ENCODE measurements at places on chromosomes 16 and 17.
A peak's percentile ranks its signal among the peaks of the same experiment; 100 is the strongest.

GRCh38 chr17:71067669-71068407, 898.5 kb downstream of the KCNJ2 start:
- DNase-seq, result no peak

- peak; percentile 90 for DNase-seq
Measured at GRCh38 chr16:68529931-68530701, 9.0 kb upstream of the ZFP90 start.

DNA sequence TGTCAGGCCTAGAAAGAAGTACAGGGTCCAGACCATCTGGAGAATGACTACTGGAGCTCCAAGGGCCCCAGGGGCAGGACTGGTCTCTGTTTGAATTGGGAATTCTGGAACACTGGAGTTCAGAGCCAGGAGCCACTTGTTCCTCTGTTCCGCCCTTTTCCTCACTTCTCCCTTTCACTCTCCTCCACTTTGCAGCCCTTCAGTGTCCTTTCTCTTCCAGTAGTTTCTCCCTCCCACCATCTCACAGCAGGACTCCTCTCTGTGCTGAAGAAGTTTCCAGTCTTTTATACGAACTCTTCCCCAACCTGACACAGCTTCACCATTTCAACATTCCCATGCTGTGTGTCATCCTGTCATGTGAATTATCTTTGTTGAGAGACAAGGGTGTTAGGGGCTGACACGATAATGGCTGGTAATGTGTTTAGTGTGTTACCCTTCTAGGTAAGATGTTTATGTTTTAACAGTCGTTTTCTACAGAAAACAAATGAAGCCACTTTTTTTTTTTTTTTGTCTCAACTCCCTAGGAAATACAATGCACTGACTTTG, 180.3 kb upstream of the MYOCD start:
- no peak for DNase-seq

DNA sequence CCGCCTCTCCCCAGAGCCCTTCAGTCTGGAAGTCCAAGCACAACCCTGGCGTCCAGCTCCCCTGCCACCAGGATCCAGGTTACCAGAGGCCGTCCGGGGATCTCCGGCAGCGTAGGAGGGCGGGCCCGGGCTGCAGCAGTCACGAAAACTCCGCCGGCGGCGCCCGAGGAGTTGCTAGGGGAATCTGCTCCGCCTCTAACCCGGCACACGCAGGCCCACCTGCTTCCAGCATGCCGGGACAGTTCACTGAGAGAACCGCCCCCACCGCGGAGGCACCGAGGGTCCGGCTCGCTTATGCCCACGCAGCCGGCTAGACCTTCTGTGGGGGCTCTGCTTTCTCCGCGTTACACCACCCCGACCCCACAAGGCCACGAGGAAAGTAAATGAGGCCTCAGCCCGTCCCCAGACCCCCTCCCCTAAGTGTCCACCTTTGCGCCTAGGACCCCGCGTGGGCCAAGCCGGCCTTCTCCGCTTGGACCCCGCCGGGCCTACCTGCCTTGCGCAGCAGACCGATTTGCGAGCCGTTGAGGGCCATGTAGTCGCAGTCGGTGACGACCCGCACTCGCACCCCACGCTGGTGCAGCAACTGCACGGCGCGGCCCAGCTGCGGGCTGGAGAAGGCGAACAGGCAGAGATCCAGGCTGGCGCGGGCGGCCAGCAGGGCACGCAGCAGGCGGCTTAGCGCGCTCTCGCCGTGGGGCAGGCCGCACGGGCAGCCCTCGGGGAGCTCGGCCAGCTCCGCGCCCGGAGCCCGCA, 587 bp downstream of the PLD6 start:
- DNase-seq, result peak; percentile 80

GRCh38 chr16:57514791-57515600, 21.4 kb downstream of the CCDC102A start:
- no peak for DNase-seq

DNA sequence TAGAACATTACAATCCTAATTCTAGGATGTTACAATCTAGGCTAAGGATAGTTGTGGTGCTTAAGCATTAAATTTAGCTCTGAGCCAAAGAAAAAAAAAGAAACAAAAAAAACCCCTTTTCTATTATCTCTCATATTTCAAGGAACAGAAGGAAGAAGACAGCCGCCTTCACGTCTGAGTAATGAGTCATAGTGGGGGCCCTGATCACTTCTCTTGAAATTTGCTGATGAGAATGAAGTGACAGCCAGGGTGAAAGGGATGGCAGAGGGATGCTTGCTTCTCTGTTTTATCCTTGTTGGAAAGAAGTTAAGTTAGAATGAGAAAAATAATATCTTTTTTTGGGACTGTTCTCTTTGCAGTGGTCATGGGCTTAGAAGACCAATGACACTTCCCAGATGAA, 82.6 kb upstream of the MPHOSPH6 start:
- DNase-seq, result no peak

DNA sequence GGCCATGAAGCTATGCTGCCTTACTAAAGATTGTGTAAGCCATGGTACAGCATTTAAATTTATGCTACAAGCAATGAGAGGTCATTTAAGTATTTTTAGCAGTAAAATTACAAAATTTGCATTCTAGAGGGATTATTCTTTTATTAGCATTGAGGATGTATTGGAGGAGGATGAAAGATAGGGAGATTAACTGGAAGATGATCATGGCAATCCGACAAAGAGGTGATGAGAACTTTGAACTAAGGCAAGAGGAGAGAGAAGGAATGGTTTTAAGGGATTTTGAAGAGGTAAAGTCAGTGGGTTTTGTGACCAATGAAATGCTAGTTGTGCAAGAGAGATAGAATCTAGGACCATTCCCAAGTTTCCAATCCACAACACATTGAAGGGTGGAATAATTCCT, 129.9 kb downstream of the SNX11 start:
- no peak for DNase-seq

DNA sequence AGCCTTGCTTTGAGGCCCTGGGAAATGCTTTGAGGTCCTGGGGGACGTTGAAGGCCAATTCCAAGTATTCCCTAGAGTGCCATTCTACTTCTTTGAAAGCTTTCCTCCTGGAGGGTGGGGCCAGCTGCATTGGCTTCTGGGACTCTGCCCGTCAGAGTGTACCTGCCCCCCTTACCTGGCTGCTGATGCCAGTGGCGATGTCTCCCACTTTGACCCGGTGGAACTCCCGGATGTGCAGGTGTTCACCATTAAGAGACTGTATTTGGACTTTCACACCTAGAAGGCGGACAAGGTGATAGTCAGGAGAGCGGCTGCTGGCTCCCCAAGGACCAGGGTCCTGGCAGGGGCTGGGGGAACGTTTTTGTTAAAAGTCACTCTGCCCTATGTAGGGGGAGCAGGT, 3.1 kb upstream of the SPATA32 start:
- no peak for DNase-seq

DNA sequence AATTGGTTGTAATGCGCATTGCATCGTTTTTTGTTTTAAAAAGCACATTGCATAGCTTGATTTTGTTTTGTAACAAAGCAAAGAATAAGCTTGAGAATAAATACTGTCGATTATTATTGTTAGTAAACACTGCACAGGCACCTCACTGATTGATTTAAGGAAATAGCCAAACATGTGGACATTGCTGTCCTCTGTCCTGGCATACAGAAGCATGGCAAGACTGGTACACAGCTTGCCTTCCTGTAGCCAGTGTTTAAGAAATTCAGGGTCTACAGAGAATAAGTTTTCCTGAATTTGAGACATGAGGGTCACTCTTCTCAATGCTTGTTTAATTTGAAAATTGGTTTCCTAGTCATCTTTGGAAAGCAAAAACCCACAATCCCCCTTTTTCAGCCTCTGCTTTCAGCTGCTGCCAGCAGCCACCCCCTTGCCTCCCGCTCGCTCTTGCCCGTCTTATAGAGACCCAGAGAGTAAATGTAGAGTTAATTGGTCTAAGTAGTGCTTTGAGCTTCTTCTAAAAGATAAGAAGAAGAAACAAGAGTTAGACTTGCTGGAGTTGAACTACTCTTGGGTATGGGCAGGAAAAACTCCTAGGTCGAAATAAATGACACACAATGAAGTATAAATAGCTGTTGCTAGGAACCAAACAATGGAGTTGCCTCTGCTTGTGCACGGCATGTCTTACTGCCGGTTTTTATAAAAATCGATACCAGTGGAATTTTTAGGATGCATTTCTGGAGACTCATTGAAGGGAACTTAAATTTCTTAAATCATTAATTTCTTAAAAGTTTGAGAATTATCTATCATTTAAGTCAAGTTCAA, 116.6 kb downstream of the MRTFB start:
- no peak for DNase-seq

GRCh38 chr17:45332989-45333701, 16.3 kb upstream of the MAP3K14 start:
- no peak for DNase-seq

- DNase-seq, result no peak
Measured at GRCh38 chr17:82938486-82938872, 98.7 kb upstream of the ZNF750 start.

- DNase-seq, result peak; percentile 12
Measured at GRCh38 chr16:31253642-31254045, 6.1 kb upstream of the ITGAM start.

- DNase-seq, result no peak
Measured at GRCh38 chr16:55597928-55598327, 31.4 kb downstream of the CAPNS2 start.

DNA sequence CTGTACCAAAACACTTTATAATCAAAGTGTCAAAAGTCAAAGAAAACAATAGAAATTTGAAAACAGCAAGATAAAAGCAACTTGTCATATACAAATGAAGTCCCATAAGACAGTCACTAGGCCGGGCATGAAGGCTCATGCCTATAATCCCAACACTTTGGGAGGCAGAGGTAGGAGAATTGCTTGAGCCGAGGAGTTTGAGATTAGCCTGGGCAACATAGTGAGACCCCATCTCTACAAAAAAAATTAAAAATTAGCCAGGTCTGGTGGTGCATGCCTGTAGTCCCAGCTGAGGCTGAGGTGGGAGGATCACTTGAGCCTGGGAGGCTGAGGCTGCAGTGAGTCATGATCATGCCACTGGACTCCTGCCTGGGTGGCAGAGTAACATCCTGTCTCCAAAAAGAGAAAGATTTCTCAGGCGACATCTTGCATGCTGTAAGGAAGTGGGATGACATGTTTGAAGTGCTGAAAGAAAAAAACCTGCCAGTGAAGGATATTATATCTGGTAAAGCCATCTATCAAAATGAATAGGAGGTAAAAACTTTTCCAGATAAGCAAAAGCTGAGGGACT, 98.7 kb upstream of the NACA2 start:
- DNase-seq, result no peak

DNA sequence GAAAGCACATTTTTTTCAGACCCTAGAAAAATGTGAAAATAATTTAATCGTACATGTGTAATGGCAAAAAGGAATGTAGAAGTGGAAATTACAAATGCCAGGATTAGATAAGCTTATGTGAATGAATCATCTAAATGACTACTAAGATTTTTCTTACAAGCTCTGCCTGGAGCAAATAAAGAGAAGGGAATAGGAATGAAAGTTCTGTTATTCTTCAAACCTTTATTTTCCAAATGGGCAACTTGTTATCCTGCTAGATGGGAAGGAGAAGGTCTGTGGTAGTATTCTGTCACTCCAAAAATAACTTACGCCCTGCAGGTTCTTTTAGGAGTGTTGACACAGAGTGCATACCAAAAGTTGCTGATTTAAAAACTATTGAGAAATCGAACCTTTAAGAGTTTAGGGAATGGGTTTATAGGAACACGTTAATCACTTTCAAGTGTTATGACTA, 9.7 kb downstream of the CTCF start:
- DNase-seq, result no peak

DNA sequence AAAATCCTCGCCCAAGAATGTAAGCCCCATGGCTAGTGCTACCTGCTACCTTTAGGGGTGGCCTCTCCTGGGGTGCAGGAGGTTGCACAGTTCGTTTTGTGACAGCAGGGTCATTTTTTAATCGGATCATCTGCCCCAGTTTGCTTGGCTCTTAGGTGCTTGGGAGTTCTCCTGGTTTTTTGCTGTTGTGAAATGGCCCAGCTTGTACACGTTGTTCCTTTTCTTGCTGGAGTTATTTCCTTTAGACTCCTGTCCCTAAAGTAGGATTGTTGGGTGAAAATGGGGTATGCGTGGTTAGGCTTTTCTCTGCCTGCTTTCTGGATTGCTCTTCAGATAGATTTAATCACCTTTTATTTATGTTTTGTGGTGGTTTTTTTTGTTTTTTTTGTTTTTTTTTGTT, 25.8 kb downstream of the ABCC1 start:
- no peak for DNase-seq

DNA sequence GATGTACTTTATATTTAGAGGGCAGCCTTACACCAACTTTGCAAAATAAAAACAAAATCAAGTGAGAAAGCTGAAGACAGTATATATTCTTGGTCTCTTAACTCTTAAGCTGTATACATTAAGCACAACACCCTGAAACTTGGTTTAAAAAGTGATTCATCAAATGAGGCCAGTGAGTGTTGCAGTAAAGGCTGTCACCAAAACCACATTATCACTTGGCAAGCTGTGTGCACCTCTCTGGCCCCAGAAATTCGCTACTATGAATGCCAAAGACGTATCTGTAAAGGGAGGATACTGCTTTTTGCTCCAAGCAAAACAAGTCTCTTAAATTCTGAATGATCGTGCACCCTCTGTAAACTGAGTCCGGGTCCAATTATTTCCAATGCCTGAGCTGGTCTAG, 163.9 kb downstream of the ZFHX3 start:
- DNase-seq, result no peak

DNA sequence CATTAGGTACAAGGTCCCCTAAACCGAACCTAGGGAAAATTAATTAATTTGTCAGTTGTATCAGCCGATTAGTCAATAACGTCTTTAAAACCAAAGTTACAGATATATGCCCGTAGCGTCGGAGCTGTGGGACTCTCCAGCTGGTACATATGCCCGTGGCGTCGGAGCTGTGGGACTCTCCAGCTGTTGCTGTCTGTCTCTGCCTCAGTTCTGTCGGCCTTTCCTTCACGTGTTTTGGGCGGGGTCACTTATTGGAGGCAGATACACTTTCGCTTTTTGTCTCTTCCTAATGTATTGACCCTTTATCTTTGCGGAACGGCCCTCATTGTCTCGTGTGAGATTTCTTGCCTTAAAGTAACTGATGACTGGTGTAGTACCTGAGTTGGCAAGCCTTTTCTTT, 62.0 kb upstream of the ZNF750 start:
- no peak for DNase-seq
